ENCODE measurements at places on chromosomes 12 and 14. TPM values are rescaled to one million over a fixed set of nuclear protein-coding genes. Genes with fewer than 3 reads are reported as not detected.

RNF31 gene
- 20.4 TPM for total RNA-seq

IFNG-AS1 gene
- total RNA-seq, result not detected

ABCD2 gene
- 20.4 TPM for total RNA-seq

ADCY4 gene
- total RNA-seq, result 1.4 TPM

CCER1 gene
- total RNA-seq, result not detected

TRIM9 gene
- total RNA-seq, result 40.2 TPM

SLC10A1 gene
- not detected for total RNA-seq

TSPAN19 gene
- total RNA-seq, result 0.16 TPM

CNTN1 gene
- 385 TPM for total RNA-seq

Data from occipital lobe (tissue), 3 donors.